ENCODE measurements at places on chromosomes 3 and 15.

GRCh38 chr3:167992381-167992780 is 103.3 kb downstream of the GOLIM4 start:
- no peak for DNase-seq

GRCh38 chr3:190574473-190574872 is 60.6 kb downstream of the IL1RAP start:
- DNase-seq = no peak

- no peak for DNase-seq
Measured at GRCh38 chr3:31495971-31496665, 36.6 kb upstream of the STT3B start.

GRCh38 chr3:149019580-149019979 is 28.2 kb downstream of the GYG1 start:
- no peak for DNase-seq

All from SW480 (cell line).